ENCODE measurements at places on chromosomes 7 and 10.

GRCh38 chr7:129698516-129699418, 87.2 kb downstream of the NRF1 start:
- DNase-seq: no peak

GRCh38 chr7:68376131-68376661, 1222.1 kb upstream of the AUTS2 start:
- DNase-seq: no peak

DNA sequence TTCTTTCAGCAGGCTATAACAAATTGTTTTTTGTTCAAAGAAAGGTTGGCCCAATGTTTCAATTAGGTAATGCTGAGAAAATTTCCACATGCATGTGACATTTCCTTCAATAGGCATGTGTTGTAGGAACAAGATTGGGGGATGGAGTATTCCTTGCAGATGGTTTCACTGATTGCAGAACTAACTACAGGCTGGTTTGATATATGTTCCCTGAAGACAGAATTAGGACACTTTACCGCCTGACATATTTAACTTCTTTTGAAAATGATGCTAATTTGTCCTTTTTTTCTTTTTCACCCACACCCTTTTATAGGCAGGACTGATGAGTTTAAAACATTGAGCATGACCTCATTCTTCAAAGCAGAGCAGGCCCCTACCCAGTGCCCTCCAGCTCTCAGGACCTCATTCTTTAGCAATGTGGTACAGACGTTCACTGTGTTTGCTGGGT, 163.3 kb downstream of the CPED1 start:
- no peak for DNase-seq

DNA sequence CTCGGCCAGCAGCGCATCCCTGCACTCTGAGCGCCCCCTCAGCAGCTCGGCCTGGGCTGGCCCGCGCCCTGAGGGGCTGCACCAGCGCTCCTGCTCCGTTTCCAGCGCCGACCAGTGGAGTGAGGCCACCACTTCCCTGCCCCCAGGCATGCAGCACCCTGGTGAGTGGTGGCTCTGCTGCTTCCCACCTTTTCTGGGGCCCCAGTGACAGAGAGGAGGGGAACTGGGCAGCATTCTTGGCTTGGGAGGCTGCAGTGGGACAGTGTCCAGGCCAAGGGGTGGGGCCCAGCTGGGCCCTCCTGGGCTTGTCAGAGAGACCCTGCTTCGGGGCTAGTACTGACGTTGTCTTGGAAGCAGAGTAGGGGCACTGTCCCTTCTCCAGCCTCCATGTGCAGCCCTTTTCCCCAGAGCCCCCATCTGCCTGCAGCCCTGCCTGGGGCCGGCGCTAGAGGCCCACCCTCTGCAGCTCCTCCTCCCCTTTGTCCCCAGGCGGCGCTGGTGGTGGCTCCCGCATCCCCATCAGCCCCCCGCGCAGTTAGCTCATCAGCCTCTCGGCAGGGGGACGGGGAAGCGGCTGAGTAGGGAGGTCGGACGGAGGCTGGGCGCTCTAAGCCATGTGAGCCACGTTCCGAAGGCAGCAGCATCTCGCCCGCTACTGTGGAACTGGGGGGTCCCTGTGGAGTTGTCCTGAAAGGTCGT, 29.2 kb downstream of the GBX1 start:
- DNase-seq: no peak

- no peak for DNase-seq
Measured at GRCh38 chr10:127578259-127578960, 29.3 kb downstream of the NPS start.

DNA sequence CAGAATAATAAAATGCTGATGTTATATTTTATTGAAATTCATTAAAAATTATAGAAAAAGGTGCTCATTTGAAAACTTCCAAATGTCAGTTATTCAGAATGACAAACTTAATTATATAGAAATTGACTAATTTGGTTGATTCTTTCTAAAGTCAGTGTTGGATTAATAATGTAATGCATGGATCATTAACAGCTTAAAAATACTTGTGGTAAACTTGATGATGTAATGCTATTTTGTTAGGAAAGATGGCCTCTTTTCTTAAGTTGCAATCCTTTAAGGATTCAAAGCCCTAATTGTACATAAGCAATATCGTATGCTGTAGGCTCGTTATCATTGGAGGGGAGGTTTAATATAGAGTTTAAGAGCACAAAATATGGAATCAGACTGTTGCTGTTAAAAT, 141.2 kb downstream of the ZEB1 start:
- DNase-seq: no peak

DNA sequence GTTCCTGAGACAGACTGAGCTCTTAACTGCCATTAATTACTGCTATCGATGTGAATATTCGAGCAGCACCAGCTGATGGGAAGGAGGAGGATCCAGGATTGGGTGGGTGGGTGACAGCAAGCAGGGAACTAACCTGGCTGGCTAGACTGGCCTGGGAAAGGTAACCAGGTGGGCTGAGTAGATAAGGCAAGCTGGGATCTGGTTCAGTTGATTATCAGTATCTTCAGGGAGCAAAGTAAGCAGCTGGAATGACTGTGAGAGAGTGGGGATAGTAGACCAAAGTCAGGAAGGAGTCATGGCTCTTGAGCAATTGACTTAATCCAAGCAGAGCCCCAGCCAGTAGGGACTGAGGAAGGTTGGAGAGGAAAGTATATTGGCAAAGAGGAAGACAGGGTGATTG, 46.9 kb upstream of the KMT2E start:
- no peak for DNase-seq

GRCh38 chr10:116287906-116288501, 15.0 kb upstream of the GFRA1 start:
- DNase-seq: no peak

DNA sequence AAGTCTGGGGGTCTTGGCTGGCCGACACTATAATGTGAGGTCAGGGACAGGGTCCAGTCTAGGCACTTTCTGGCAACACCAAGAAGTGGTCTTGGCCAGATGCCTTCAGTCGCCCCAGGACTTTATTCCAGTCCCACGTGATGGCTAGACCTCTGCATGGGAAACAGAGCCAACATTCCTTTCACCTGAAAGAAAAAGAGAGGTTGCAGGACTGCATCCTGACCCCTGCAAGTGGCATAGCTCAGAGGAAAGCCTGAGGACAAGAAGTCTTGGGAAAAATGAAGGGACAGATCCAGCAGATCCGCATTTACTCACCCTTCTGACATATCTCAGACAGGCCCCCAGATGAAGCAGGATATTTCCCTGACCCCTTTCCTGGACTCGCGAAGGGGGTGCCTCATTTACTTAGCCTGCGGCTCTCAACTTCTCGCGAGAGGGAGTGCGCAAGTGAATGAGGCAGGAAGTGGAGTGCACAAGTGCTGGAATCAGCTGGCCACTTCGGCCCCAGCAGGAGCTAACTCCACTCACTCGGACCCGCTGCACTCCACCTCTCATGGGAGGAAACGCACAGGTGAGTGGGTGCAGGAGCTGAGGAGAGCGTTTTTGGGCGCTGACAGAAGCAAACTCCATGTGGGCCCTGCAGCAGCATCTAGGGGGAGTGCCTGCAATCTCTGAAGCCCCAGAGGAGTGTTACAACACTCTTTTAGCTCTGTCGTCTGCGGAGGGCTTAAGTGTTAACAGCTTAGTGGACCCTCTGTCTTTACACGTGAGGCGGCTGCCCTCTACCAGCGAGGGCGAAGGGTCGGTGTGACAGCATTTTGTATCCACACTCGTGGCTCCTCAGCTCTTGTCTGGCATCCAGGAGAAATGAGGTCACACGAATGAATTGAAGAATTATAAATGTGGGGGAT, 916.2 kb upstream of the GHITM start:
- DNase-seq: no peak

DNA sequence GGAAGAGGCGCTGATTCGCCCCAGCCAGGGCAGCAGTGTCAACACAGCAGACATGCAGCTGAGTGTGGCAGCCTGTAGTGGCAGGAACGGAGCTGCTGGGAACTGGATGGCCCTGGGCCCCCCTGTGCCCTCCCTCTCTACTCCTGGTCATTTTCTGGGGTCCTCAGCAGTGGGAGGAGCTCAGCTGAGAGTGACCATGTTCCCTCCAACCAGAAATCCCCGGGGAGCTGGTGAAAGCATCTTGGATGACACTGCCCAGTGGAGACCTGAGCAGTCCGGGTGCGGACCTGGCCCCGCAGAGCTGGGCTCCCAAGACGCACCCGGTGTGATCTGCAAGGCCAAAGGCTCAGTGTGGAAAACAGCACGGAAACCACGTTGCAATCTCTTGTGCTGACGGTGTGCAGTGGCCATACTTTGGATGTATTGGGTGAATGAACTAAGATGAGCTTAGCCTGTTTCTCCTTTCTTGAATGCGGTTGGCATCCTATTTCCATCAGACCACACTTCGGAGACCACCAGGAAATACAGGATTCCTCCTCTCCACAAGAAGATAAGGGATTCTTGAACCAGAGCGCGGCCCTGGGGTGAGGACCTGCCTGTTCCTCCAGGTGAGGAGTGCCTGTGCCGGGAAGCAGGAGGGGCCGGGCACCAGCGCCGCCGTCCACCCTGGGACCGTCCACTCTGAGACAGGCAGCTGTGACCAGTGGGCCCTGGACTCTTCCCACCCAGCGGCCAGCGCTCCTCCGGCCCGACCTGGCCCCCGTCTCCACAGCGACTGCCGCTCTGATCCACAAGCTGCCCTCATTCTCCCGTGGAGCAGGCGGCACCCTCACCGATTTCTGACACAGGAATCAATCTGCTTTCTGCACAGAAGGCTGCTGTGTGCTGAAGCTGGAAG, 93.5 kb upstream of the DIP2C start:
- no peak for DNase-seq

- DNase-seq: no peak
Measured at GRCh38 chr7:142063551-142064442, 47.7 kb upstream of the MGAM2 start.

GRCh38 chr7:130242198-130243014, 24.3 kb upstream of the CPA2 start:
- peak; percentile 9 for DNase-seq

- DNase-seq: no peak
Measured at GRCh38 chr7:14973712-14974428, 71.3 kb upstream of the DGKB start.

- no peak for DNase-seq
Measured at GRCh38 chr10:19412531-19412930, 363.9 kb downstream of the MALRD1 start.

DNA sequence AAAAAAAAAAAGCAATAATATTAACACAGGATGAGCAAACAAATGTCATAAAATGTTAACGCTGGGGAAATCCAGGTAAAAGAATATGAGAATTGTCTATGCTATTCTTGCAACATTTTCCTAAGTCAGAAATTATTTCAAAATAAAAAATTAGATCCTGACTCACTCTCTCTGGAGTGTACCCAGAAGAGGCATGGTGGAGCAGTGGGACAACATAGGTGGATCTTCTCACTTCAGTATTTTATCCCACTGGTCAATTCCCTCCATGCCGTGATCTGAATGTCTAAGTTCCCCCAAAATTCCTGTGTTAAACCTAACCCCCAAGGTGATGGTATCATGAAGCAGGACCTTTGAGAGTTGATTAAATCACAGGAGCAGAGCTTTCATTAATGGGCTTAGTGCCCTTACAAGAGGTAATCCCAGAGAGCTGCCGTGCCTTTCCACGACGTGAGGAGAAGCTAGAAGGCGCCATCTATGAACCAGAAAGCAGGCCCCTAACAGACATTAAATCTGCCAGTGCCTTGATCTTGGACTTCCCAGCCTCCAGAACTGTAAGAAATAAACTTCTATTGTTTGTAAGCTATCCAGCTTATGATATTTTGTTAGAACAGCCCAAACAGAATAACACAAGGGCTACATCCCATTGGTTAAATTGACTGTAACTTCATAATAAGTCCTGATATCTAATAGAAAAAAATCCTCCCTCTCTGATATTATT, 35.2 kb downstream of the USP6NL start:
- no peak for DNase-seq

GRCh38 chr10:76026176-76026771, 594.9 kb downstream of the LRMDA start:
- DNase-seq: no peak

- DNase-seq: no peak
Measured at GRCh38 chr7:85510287-85510686, 323.4 kb upstream of the SEMA3D start.

DNA sequence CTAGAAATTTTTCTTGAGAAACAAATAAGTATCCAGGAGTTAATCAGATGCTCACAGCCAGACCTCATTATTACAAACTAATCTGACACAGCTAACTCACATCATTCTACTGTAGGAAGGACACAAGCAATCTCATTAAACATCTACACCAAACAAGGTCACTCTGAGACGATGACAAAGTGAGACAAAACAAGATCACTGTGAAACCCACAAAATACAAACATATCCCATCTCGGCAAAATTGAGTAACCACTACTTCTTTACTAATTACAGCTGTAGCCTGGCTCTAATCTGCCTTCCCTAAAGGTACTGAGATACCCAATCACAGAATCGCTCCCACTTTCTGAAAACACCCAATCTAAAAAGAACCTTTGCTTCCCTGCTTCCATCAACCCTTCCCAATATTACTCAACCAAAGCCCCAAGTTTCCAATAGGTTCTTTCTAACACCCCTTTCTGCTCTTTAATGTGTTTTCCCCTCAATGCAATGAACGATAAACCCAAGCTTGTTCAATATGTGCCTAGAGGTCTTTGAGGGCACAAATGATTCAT, 26.9 kb downstream of the CCDC6 start:
- no peak for DNase-seq

GRCh38 chr7:139033346-139034114, 2.3 kb downstream of the ZC3HAV1L start:
- DNase-seq: no peak
